ENCODE measurements at places on chromosomes 12 and 14.

DNA sequence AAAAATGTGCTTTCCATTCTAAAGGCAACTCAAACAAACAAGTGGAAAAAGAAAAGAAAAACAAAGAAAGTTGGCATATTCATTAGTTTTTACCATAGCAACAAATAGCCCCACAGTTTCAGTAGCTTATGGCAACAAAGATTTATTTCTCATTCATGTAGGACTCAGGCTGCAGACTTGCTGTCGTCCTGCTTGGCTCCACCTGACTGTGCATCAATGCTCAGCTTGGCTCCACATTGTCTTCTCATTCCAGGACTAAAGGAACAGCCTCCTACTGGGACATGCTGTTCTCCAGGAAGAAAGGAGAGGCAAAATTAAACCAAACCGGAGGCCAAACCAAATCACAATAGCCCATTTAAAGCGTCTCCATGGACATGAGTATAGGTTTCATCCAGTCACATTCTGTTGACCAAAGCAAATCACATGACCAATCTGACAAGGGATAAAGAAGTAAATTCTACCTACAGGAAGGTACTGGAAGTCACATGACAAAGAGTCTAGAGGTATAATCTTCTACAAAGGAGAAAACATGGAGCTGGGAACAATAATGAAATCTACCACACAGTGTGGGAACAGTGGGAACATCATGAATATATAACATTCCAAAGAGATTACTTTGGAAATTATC is 222.5 kb downstream of the PIK3C2G start:
- no peak for DNase-seq

- no peak for DNase-seq
These were observed 115.0 kb upstream of the NPAS3 start for GRCh38 chr14:32823706-32824105.

- no peak for DNase-seq
These were observed 717 bp downstream of the PPHLN1 start for GRCh38 chr12:42326541-42327226.

GRCh38 chr12:23303220-23303619 is 646.2 kb downstream of the SOX5 start:
- no peak for DNase-seq

- no peak for DNase-seq
These were observed 19.1 kb downstream of the TPCN1 start for GRCh38 chr12:113240395-113240794.

GRCh38 chr14:65211341-65211987 is 109.1 kb upstream of the MAX start:
- DNase-seq = no peak

Measured in stimulated activated CD8-positive, alpha-beta memory T cell treated with anti-CD3 and anti-CD28 coated beads, Interleukin-4, amount 100 ng/mL, for 4 hours (primary cell).